ENCODE measurements at places on chromosomes 7 and 10.

DNA sequence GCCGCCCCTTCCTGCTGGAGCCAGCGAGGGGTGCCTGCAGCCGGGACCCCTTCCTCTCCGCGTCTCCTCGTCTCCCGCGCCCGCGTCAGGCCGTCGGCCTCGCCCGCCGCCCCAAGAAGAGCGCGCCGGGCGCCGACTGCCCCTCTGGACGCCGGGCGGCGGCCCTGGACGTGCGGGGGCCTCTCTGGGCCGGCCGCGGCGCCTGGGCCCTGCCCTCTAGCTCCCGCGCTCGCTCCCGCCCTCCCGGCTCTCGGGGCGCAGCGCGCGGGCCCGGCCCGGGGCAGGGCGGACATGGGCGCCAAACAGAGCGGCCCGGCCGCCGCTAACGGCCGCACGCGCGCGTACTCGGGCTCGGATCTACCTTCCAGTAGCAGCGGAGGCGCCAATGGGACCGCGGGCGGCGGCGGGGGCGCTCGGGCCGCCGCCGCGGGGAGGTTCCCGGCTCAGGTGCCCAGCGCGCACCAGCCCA lies 704 bp downstream of the ZNRF2 start:
- no peak for DNase-seq

DNA sequence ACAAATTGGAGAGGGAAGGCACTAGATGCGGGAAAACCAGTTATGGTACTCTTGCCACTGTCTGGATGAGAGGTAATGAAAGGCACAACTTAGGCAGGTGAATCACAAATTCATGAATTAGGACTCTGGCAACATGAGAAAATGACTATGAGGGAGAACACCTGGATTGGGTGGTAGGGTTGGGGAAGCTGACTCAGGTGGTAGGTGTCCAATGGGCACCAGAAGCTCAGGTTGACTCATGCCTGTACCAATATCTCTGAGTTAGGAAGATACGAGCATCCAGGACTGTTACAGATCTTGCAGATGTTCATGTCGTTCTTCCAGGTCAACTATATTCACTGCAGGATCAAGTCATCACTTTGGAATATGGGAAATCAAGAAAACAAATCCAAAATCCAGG lies 56.7 kb downstream of the NPY start:
- DNase-seq = no peak

DNA sequence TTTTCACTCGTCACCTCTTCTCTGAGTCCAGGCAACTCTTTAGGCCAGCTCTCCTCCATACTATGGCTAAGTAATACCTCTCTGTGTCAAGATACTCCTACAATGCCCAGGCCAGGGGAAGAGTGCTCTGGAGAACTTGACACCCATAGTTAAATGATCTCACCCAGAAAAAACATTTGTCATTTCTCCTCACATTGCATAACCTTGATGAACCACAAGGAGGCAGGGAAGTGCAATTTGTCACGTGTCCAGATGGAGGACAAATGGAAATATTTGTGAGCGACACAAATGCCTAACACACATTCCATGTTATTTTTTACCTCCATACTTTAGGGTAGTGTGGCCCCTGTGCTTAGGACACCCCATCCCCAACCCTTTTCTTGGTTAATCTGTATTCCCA lies 78.3 kb downstream of the HTR7 start:
- DNase-seq = no peak

- no peak for DNase-seq
Observed at GRCh38 chr7:1845536-1846311, 175.6 kb downstream of the ELFN1 start.

DNA sequence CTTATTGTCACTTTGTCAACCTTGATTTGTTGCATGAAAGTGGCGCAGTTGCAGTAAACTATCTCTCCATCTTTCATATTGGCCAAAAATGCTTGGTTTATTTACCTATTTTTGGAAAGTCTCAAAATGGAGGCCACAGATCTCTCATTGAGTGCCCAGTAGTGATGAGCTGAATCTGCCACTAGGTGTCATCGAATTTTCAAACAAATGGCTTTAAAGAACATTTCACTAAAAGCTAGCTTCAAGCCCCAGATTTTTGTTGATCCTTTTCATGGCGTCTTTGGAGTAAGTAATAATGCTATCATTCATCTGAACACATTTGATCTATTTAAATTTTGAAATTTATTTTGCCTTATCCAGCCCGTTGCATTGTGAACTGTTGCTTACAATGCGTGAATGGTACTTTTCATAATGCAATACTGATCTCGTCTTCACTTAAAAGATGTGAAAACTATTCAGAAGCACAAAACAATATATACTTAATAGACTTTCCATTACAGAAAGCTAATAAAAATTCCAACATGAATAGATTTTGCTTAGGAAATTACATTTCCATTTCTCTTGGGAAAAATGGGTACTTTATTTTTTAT lies 236.2 kb downstream of the DNAJB9 start:
- DNase-seq = no peak

DNA sequence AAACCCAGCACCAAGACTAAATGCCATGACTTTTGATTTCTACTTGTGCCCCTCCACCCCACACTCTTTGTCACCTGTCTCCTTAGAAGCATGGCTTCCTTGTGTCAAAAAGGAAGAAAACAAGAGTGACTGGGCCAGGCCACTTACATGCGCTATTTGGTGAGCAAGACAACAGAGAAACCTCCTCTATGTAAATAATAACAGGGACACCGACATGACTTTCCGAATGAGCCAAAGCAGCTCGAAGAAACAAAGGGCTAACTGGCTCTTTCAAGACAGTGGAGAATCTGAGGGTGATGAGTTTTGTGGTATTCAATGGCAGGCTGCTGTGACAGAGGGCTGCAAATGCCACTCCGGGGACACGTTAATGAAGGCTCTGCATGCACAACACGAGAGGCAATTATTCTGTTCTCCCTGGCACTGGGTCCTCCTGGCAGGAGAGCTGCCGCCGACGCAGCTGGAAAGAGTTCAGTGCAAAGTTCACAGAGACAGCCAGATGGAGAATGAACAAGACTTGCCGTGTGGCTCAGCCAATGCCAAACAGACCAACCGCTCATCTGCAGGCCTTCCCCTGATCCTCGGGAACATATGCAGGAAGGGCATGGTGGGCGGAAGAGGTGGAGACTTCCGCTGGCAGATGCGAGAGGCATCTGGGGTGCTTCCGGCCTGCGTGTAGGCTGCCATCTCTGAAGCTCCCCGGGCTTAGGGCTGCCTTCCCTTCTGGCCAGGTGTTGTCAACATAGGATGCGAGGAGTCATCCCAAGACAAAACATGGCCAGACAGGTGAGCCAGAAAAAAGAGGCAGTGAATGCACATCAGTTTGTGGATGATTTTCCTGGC lies 59.1 kb upstream of the SMNDC1 start:
- no peak for DNase-seq
